AG08396 (cell line): ENCODE measurements at places on chromosomes 6 and 20.
A peak's percentile ranks its signal among the peaks of the same experiment; 100 is the strongest.

DNA sequence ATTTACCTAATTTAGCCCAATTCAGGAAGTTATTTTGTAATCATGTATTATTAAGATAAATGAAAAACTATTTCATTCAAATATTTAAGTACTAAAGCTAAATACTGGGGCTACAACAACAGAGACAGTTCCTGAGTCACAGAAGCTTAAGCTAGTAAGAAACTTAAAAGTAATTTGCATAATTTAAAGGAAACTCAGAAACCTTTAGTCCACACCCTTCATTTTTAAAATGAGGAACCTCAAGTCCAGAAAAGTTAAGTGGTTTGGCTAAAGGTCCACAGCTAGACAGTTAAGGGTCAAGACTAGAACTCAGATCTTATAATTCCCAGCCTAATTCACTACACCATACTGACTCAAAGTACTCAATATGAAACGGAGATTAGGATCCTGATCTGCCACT is 7.2 kb downstream of the LMBRD1 start:
- no peak for DNase-seq

- peak; percentile 75 for DNase-seq
Observed at GRCh38 chr6:36633915-36634314, 39.8 kb downstream of the SRSF3 start.

DNA sequence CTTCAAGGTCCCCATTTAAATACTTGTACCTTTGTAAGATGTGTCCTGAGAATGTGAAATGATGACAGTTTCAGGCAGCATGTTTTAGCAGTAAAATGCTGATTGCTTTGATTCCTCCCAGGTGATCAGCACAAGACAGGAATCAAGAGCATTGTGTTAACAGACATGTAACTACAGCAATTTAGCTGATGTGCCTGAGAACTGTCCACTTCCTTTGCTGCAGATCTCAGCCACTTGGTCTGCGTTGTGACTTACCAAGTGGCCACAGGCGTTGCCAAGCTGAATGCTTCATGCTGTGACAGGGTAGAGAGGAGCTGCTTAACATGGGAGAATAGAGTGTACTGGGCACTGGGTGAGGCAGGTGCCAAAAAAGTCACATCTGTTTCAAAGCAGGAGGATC is 767.0 kb upstream of the POU3F2 start:
- no peak for DNase-seq

DNA sequence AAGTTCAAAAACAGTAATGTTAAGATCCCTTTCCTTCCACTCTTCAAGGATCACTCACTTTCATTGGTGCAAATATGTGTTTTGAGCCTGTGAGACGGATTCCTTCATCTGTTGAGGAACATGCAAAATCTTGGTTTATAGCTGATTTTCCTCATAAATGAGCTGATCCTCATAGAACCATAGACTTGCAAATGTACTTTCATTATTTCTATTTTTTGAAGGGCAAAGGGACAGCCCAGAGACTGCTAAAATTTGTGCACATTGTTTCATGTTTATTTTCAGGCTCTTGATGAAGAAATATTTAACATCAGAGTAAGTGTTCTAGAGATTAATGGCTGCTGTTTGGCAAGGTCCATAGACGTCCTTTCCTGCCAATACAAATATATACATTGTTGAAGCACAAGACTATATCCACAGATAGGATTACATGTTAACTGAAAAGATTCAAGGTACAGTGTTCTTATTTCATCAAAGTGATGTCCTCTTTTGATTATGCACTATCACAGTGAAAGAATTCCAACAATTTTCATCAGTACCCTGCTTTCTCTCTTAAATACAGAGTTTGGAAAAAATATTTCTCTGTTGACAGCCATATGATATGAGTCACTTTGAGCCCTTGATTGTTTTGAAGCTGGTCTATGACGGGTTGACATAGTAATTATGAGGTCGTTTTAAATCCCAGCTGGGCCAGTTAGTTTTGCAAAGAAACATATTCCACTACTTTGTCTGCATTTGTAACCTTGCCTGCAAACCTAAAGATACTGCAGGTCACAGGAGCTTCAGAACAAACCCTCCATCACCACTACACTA is 95.7 kb downstream of the FILIP1 start:
- no peak for DNase-seq

- no peak for DNase-seq
Observed at GRCh38 chr20:45416917-45417316, 976 bp downstream of the PIGT start.

DNA sequence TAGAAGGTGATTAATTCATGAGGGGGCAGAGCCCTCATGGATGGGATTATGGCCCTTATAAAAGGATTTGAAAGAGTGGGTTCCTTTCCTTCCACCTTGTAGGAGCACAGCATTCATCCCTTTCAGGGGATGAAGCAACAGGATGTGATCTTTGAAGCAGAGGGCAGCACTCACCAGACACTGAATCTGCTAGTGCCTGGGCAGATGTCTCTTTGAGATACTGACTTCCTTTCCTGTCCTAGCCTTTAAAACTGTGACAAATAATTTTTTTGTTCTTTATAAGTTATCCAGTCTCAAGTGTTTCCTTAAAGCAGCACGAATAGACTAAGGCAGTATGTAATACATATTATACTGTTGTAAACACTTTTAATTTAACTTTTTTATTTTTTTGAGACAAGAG is 538.6 kb upstream of the RNF217 start:
- no peak for DNase-seq

GRCh38 chr6:7086488-7086887 is 21.3 kb upstream of the RREB1 start:
- no peak for DNase-seq

DNA sequence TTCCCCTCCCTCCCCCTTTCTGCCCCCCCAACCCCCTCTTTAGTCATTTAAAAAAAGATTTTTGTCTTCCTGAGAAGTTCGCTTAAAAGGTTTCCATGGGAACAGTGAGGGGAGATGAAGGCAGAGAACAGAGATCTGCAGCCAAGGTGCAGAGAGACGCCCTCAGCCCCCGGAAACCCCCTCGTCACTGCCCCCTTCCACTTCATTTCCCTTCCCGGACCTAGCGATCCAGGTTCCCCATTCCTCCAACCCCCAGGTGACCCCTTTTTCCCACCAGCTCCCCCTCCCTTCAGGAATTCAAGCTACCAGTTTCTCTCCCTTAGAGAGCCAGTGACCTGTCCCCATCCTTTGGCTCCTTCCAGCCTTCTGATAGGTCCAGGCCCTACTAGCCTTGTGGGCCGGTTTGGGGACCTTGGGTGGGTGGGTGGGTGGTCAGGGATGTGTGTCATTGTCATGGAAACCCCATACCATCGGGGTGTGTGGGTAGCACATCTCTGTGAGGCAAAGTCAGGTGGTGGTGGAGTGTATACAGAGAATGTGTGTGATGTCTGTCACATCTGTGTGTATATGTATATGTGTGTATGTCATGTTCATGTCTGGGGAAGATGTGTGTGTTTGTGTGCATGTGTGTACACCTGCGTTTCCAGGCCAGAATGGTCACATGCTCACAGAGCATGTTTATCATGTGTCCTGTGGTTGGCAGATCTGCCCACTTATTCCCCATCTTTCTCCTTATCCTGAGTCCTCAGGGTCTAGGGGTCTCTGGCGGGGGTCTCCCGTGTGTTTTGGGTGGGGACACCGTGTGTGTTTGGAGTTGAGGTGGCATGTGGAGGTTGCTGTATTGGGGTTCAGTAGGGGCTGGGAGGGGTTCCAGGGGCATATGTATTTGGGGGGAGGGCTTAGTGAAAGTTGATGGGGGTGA is 7.0 kb downstream of the SYNGAP1 start:
- DNase-seq, result peak; percentile 40

GRCh38 chr6:34585108-34585507 is 29.0 kb upstream of the SPDEF start:
- DNase-seq, result no peak

DNA sequence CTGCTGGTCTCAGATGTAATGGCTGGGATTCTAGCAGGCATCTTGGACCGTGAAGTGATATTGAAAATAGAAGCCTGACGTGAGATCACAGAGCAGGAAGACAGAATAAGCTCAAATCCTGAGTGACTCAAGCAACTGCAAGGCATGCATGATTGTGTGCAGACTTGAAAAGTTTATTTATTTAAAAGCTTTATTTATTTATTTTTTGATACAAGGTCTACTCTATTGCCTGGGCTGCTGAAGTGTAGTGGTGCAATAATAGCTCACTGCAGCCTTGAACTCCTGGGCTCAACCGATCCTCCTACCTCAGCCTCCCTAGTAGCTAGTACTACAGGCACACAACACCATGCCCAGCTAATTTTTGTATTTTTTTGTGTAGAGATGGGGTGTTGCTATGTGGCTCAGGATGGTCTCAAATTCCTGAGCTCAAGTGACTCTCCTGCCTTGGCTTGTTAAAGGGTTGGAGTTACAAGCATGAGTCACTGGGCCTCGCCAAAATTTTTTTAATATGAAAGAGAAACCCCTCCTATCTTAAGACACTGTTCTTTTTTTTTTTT is 40.1 kb upstream of the RNF144B start:
- peak; percentile 42 for DNase-seq

- DNase-seq, result no peak
Observed at GRCh38 chr6:157741948-157742556, 81.0 kb upstream of the SNX9 start.

DNA sequence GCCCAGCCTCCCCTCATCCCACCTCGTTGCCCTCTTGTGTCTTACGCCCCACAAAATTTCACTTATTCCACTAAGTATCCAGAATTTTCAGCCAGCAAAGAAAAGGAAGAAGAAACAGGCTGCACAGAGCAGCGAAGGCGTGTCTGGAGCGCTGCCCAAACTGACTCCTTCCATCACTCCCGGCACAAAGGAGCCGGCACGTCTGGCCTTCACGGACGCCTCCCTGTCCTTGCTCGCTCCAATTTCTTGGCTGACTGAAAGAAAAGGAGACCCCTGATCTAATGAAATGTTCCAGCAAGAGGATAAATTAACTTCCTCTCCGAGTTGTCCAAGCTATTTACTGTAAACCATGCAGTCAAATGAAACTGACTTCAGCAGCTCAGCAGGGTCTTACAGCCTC is 152.3 kb upstream of the CDH4 start:
- DNase-seq, result no peak

GRCh38 chr6:39997101-39997635 is 62.9 kb upstream of the MOCS1 start:
- DNase-seq, result no peak

DNA sequence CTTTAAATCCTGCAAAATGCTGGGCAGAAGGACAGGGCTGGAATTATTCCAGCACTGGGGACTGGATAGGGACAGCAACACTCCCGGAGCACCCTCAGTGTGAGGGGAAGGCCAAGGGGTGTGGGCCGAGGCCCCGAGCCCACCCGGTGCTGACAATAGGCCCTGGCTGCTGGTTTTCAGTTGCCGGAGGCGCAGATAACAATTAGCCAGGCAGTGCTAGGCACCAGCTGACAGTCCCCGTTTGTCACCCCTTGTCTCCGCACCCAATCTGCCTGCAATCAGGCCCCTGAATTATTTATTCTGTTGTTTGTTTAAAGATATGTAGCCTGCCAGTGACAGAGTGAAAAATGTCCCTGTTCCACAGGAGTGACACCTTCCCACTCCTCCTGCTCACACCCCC is 120.0 kb downstream of the GRM4 start:
- DNase-seq, result no peak

DNA sequence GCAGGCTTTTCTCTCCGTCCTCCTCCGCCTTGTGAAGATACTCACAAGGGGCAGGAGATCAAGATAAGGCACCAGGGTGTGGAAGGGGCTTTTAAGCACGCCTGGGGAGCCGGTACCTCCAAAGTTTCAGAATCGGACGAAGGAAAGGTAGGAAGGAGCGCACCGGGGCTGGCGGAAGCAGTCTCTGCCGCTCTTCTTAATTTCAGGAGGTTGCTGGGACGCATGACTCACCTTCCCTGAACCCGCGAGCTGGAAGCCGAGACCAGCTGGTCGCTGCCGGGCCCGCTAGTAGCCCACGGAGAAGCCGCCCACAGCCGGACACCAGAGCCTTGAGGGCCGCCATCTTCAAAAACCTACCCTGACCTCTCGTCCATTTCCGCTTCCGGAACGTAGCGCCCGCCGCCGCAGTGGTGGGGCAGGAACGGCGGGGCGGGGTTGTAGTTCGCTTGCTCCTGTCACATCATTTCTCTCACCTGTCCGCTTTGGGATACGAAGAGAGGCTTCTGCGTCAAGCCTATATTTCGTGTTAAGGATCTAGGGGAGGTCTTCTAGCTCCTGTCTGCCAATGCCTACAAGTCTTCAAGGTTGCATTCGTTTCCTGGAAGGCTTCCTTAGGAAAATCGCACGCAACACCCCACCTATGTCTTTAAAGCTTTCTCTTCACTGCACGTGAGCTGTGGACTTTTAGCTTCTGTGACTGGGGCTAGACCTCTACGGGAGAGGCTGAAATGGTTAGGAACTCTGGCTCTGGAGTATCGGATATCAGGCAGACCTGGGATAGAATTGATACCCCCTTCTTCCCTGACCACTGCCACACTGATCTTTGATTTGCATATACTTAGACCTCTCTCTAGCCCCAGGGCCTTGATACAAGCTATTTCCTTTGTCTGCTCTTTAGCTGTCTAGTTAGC is at the start of gene MRPS18A:
TSS of gene MRPS18A (minus strand) at position 355 of the 911 bp plus-strand sequence. CDS start at position 343, 12 bp downstream.
- DNase-seq, result peak; percentile 88

DNA sequence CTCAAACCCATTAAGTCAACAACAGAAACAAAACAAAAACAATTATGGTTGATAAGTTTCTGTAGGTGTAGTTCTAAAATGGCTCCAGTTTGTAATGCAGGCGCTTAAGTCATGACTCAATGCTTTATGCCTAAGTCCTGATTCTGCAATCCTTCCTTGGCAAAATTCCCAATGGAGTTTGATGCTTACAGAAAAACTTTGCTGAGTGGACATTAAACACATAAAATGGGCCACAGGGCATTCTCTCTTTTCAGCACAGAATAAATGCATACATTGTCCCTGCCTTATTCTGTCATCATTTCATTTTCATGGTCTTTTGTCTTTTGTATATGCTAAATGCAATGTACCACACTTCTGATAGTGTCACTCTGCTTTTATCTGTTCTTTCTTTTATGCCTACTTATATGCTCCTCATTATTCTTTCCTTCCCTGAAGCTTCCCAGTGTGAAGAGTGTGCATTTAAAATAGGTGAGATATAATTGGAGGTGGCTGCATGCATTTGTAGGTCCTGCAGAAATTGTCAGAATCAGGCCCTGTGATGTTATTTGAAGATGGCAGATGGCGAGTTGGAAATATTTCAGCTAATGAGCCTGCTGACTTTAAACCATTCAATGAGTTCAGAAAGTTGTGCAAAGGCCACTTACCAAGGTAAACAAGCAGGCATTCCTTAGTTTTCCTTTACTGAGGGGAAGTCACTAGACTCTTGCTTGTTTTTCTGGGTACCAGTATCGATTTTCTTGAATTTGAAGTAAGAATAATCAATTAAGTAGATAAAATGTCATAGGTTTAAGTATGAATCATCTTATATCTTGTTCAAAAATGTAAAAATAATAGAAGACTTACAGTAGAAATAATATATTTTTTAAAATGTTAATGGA is 313.1 kb downstream of the TRDN start:
- no peak for DNase-seq

GRCh38 chr6:142592876-142593275 is 291.1 kb downstream of the ADGRG6 start:
- DNase-seq, result no peak

- no peak for DNase-seq
Observed at GRCh38 chr6:42007286-42008137, 42.8 kb upstream of the TAF8 start.

- DNase-seq, result no peak
Observed at GRCh38 chr20:47529840-47530239, 28.2 kb downstream of the NCOA3 start.
